ENCODE measurements at places on chromosomes 1 and 21. TPM values are rescaled to one million over a fixed set of nuclear protein-coding genes. Genes with fewer than 3 reads are reported as not detected.

The NPR1 gene
- not detected for total RNA-seq

DNA sequence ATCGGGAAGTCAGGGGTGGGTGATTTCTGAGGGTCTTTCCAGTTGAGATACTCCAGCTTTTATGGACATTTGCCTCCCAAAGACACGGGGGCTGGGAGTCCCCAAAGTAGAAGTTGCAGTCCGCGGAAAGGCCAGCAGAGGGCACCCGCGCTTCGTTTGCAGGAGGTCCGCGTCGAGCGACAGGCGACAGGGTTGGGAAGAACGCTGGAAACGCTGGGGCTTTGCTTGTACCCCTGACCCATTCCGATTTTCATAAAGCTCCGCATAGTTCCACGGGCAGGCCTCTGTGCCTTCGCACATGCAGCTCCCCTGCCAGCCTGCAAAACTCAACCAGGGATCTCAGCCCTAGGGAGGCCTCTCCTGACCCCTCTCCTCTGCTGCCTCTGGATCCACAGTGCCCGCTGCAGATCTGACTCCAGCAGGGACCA lies 44.2 kb upstream of the LAPTM5 start:
- peak; percentile 71 for DNase-seq

- no peak for DNase-seq
Observed at GRCh38 chr1:12202190-12202497, 27.7 kb upstream of the VPS13D start.

DNA sequence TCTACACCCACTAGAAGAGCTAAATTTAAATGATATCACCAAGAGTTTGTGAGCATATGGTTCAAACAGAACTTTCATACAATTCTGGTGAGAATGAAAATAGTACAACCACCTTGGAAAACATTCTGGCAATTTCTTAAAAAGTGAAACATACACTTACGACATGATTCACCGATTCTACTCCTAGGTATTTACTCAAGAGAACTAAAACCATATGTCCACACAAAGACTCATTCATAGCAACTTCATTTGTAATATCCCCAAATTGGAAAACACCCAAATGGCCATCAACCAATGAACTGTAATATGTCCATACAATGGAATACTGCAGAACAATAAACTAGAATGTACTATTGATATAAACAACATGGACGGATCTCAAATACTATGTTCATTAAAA lies 51.2 kb upstream of the ADAM30 start:
- no peak for DNase-seq

GRCh38 chr1:156498432-156499193 lies 2.0 kb downstream of the MEF2D start:
- DNase-seq, result peak; percentile 34

DNA sequence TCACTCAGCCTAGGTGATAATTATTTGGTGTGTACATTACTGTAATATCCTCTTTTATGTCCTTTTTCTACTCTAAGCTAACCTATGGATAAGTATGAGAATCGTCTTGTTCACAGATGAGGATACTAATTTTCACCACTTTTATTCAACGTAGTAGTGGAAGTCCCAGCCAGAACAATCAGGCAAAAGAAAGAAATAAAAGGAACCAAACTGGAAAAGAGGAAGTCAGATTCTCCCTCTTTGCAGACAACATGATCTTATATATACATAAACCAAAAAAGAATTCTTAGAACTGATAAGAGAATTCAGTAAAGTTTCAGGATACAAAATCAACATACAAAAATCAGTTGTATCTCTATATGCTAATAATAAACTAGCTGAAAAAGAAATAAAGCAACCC lies 12.6 kb upstream of the RGL1 start:
- no peak for DNase-seq

The MSH4 gene
- 0.16 TPM for total RNA-seq

GRCh38 chr1:30683699-30684098 lies 39.7 kb downstream of the MATN1 start:
- no peak for DNase-seq

The MIXL1 gene
- total RNA-seq, result not detected

GRCh38 chr1:117794073-117794472 lies 135.3 kb downstream of the GDAP2 start:
- peak; percentile 55 for DNase-seq

- no peak for DNase-seq
Observed at GRCh38 chr1:70440642-70441391, 29.7 kb downstream of the CTH start.

DNA sequence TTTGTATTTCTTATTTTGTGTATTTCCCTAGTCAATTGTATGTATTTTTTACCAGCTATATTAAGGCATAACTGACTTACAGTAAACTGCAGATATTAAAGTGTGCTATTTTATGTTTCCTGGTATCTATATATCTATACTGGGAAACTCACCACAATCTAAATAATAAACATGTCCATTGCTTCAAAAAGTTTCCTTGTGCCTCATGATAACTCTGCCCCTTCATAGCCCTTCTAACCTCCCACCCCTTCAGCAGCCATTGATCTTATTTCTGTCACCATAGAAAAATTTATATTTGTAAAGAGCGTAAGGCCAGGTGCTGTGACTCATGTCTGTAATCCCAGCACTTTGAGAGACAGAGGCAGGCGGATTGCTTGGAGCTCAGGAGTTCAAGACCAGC lies 9.3 kb upstream of the RRP15 start:
- DNase-seq, result no peak

DNA sequence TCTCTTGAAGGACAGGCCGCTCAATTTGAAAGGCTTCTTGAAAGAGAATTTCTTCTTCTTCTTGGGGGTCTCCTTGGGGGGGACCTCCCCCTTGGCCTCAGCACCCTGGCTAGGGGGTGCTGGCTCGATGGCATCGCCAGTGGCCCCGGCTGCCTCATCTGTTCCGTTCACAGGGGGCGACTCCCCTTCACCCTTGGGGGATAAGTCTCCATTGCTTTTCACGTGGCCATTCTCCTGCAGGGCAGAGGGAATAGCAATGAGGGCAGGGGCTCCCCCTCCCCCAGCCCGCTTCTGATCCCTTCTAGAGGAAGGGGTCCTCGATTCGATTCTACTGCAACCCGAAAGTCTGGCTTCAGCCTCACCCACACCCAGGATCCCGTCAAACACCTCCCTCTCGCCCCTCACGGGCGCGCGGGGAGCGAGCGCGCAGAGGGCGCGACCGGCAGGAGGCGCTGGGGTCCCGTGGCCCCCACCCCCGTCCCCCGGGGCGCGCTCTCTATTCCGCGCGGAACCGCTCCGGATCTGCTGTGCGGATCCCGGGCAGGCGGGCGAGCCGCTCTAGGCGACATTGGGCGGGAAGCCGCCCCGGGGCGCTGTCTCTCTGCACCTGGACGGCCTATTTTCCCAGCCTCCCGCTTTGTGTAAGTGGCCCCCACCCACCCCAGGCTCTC lies 1.0 kb downstream of the MARCKSL1 start:
- peak; percentile 32 for DNase-seq

The KIF17 gene
- total RNA-seq, result not detected

DNA sequence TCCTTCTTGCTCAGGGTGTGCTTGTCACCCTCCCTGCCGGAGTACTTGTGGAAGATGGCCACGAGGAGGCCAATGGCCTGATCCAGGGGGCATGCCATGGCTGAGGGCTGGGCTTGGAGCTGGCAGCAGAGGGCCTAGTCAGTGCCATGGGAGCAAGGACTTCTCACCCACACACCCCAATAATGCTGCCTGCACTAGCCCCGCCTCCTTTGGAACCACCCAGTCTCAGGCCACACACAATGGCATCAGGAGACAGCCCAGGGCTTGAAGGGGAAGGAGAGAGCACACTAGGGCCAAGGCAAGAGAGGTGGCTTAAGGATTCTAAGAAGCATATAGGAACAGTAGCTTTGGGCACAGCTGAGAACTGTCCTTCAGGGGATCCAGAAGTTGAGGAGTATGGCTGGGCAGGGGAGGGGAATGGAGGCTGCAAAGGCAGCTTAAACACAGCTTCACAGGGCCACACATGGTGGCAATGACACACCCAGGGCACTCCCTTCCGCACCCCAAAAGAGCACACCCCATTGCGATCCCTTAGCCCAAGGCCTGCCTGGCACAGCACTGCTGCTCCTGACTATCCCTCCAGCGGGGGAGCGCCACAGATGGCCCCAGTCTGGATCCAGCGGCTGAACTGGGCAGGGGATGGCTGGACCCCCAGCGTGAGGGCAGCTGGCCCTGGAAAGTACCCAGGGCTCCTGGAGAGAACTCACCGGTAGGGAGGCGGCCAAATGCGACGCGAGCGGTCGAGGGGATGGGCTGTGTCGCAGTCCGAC lies at the start of gene S100A6:
Gene S100A6 (minus strand): TSS at position 750 of the 770 bp plus-strand sequence. CDS start 652 bp downstream, at position 98.
- peak; percentile 34 for DNase-seq

GRCh38 chr1:15627343-15627988 lies 10.2 kb downstream of the DDI2 start:
- no peak for DNase-seq

DNA sequence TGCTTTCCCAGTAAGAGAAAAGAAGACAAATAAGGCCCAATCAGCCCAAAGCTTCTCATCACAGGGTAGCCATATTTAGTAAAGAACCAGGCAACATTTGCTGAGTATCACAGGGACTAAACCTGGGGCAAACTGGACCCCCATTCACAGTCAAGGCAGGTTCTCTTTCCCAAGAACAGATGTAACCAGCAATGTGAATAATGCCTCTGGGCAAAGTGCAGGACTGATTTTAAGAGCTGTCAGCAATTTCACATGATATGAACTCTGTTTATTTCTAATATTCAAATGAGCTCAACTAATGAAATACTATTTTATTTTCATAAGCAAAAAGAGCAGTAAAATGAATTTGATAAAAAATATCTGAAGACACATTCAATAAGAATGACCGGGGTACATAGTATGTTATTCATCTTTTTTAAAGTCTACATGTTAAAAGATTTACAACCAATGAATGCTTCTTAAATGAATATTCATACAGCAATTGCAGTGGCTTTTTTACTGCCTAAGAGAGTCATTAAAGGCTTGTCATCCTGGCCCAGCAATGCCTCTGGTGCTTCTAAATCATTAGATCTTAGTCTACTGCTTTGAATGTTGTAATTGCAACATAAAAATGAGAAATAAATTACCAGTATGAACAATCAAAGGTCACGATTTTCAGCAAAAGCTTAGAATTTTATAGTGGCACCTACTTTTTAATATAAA lies 308.8 kb downstream of the SMYD3 start:
- no peak for DNase-seq

DNA sequence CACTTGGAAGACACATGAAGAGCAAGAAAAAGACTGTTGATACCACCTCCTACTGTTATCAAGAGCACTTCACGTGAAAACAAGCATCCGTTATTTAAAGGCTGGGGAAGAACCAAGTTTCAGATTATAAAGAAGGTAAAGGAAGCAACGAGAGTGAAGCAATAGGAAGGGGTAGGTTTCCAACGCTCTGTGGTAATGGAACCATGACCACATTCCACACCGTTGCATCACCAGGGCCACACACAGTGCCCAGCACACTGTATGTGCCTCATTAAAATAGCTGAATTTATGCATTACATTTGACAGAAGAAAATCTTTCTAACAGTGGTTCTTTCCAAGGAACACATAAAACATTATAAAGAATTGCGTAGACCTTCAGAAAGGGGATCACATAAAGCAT lies 435.8 kb downstream of the MRPL39 start:
- no peak for DNase-seq

The TMEM59 gene
- 535 TPM for total RNA-seq

DNA sequence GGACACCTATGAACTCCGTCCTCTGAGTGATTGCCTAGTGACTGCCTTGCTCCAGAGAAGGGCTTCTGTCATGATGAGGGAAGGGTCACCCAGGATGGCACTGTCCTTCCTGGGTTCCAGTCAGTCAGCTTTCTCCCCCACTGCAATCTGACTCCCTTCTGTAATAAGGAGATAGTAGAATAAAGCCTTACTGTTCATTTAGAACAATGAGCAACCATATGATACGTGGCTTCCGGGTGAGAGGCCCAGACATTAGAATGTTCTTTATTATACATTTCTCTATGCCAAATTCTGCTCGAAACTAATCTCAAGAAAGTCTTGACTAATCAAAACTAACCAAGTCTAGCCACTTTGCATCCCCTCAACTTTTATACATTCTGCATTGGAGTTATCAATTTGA lies 8.5 kb upstream of the MTMR11 start:
- peak; percentile 83 for DNase-seq

GRCh38 chr1:107689159-107689558 lies 275.8 kb downstream of the VAV3 start:
- peak; percentile 85 for DNase-seq

The RNU5D-1 gene
- not detected for total RNA-seq

The AMPD2 gene
- 31.9 TPM for total RNA-seq

The PGD gene
- 36.1 TPM for total RNA-seq

The SLC25A44 gene
- 26.0 TPM for total RNA-seq

DNA sequence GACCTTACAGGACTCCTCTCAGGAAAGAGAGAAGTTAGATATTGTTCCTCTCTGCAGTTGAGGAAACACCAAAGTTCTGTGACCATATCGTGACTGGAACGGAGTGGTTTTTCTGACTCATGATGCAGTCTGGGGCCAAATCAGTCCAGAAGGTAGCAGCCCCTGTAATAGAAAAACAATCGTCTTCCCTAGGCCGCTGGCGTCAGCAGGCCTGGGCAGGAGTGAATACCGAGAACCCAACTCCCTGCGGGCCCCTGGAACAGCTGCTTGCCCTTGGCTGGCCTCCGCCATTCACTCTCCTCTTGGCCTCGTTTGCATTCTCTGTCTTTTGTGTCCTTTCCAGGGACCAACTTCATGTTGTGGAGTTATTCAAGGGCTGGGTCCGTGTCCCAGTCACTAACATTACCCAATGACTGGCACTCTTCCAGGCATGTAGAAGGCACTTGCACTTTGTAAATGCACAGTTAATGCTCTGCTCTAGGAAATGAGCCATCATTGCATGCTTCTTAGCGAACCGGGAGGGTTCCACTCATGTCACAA lies 10.9 kb upstream of the CD101 start:
- peak; percentile 13 for DNase-seq

The CFH gene
- total RNA-seq, result 1.7 TPM

The PRELP gene
- not detected for total RNA-seq

The HSPA6 gene
- total RNA-seq, result 4.8 TPM

DNA sequence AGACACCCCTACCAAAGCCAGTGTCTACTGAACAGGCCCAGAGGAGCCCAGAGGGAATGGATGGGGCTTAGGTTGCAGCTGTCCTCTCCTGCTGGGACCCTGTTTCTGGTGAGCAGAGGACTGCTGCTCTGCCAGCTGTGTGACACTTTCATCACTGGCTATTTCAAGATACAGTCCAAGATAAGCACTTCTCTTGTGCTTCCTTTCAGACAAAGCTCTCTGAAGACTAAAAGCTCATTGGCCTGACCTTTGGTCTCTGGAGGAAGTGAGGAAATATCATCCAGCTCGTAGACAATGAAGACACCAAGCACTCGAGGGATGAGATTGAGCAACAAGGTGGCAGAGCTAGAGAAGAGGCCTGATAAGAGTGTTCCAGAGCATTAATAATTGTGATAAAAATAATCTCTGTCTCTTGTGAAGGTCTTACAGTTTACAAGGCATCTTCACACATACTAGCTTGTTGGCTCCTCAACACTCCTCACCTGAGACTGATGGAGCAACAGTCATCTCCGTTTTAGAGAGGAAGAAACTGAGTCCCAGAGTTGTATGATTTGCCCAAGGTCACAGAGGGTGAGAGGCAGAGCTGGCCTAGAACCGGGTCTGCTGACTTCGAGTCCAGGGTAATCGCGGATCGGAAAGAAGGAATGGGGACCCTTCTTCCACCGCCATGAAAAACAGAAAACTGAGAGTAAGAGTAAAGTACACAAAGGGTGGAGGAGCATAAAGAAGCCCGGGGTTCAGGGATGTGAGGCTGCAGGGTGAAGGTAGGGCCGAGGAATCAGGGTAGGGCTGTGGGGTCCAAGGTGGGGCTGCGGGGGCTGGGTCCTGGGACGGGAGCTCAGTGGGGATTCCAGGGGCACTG lies 666 bp downstream of the PAFAH2 start:
- peak; percentile 44 for DNase-seq

The LIPI gene
- total RNA-seq, result not detected
